ENCODE measurements at places on chromosomes 7 and 10. TPM values are rescaled to one million over a fixed set of nuclear protein-coding genes. Genes with fewer than 3 reads are reported as not detected.

The FFAR4 gene
- total RNA-seq: not detected

The TSPAN33 gene
- 0.65 TPM for total RNA-seq

The MYOF gene
- total RNA-seq: 117 TPM

The DNAJB9 gene
- total RNA-seq: 22.6 TPM

The GRID2IP gene
- total RNA-seq: not detected

The ICA1 gene
- not detected for total RNA-seq

The HNRNPH3 gene
- 16.2 TPM for total RNA-seq

The SFRP5 gene
- 0.90 TPM for total RNA-seq

The CPN1 gene
- not detected for total RNA-seq

The UNCX gene
- not detected for total RNA-seq

The BRAF gene
- 7.8 TPM for total RNA-seq

The OGDHL gene
- 0.49 TPM for total RNA-seq

The ATOH7 gene
- not detected for total RNA-seq

The CRPPA gene
- total RNA-seq: 1.1 TPM

The NRF1 gene
- total RNA-seq: 14.8 TPM

The TMEM273 gene
- total RNA-seq: not detected

The CD36 gene
- 0.18 TPM for total RNA-seq

The SFTPA1 gene
- total RNA-seq: not detected

The SYT15B gene
- under 0.01 TPM for total RNA-seq

The PDK4 gene
- 42.9 TPM for total RNA-seq

The PLEKHS1 gene
- total RNA-seq: not detected

The SPDYE6 gene
- total RNA-seq: not detected

The FAM24B gene
- not detected for total RNA-seq

The GNGT1 gene
- not detected for total RNA-seq

All from cardiac atrium fibroblast (primary cell).